ENCODE measurements at places on chromosomes 5 and 9. TPM values are rescaled to one million over a fixed set of nuclear protein-coding genes. Genes with fewer than 3 reads are reported as not detected.

DNA sequence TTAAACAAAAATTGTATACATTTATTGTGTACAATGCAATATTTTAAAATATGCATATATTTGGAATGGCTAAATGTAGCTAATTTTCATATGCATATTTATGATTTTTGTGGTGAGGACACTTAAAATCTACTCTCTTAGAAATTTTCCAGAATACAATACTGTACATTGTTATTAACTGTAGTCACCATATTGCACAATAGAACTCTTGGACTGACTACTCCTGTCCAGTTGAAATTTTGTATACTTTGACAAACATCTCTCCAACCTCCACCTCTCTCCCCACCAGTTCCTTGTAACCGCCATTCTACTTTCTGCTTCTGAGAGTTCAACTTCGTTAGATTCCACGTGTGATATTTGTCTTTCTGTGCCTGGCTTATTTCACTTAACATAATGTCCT is 49.2 kb upstream of the TAF11L2 start:
- DNase-seq, result no peak

- no peak for DNase-seq
Measured at GRCh38 chr9:78296201-78296892, 578 bp upstream of the PSAT1 start.

GRCh38 chr5:134131578-134132350 is 17.3 kb downstream of the TCF7 start:
- DNase-seq, result no peak

- DNase-seq, result no peak
Measured at GRCh38 chr5:179438461-179438860, 93.2 kb upstream of the ADAMTS2 start.

GRCh38 chr9:122397749-122398148 is 26.9 kb downstream of the PTGS1 start:
- no peak for DNase-seq

DNA sequence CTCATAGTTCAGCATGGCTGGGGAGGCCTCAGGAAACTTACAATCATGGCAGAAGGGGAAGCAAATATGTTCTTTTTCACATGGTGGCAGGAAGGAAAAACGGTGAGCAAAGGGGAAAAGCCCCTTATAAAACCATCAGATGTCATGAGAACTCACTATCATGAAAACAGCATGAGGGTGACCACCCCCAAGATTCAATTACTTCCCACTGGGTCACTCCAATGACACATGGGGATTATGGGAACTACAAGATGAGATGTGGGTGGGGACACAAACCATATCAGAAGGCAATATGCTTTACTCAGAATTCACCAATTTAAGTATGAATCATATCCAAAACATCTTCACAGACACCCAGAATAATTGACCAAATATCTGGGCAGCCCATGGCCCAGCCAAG is 19.7 kb downstream of the MAT2B start:
- DNase-seq, result no peak

DNA sequence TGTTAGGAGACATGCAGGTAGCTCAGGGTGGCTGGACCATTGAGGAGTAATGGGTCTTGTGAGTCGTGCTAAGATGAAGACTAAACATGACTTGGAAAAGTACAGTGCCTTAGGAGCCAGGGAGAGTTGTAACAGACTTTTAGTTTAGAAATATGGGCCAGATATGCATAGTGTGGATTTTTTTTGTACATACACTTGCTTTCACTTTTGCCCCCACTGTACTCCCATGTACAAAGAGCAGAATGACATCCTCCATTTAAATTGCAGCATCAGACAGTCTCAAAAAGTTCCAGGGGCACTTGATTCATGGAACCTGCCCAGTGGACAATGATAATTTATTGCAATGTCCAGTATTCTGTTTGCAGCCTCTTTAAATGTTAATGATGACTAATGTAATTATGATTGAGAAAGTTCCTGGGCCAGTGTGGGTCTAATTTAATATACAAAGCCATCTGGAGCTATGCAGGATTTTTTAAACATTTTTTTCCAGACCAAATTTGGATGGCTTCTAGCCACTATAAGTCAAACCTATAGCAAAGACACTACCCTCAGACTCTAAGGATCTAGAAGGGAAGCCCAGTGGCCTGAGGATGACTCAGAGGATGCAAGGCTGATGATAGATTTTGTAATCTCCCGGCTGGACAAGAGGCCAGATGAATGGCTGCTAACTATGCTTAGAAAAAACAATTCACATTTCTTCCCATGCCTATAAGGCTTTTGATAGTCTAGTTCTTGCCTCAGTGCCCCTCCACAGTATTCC is 80.1 kb downstream of the TRPC7 start:
- DNase-seq, result no peak

DNA sequence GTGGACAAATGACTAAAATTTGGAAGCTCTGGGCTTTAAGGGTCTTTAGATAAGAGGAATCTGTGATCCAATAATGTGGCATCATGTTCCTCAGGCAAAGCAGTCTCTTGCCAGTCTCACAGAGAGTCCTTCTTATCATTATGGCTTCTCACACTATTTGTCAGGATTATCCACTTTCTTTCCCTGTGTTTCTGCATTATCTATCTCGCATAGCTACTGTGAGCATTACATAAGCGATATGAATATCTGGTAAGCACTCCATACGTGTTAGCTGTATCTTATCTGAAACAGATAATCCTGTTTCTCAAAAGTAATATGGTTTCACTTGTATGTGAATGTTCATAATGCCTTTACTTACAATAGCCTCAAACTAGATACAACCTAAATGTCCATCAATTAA is 9.6 kb downstream of the MCC start:
- DNase-seq, result no peak

GRCh38 chr9:114685951-114686350 is 4.0 kb upstream of the TEX48 start:
- no peak for DNase-seq

- DNase-seq, result no peak
Measured at GRCh38 chr5:133531178-133531577, 81.2 kb downstream of the FSTL4 start.

- no peak for DNase-seq
Measured at GRCh38 chr5:157949520-157949919, 90.6 kb upstream of the CLINT1 start.

Gene RMRP
- polyA plus RNA-seq, result not detected

Gene SCAMP1
- polyA plus RNA-seq, result 44.5 TPM

Gene ACOT12
- 0.40 TPM for polyA plus RNA-seq

Gene FAM13B
- 58.7 TPM for polyA plus RNA-seq

Gene ADAMTS6
- polyA plus RNA-seq, result 2.8 TPM

Gene NUTM2G
- 0.72 TPM for polyA plus RNA-seq
